Neural progenitor cell (in vitro differentiated cells): ENCODE measurements at places on chromosomes 11 and 22. TPM values are rescaled to one million over a fixed set of nuclear protein-coding genes. Genes with fewer than 3 reads are reported as not detected.
A peak's percentile ranks its signal among the peaks of the same experiment; 100 is the strongest.

DNA sequence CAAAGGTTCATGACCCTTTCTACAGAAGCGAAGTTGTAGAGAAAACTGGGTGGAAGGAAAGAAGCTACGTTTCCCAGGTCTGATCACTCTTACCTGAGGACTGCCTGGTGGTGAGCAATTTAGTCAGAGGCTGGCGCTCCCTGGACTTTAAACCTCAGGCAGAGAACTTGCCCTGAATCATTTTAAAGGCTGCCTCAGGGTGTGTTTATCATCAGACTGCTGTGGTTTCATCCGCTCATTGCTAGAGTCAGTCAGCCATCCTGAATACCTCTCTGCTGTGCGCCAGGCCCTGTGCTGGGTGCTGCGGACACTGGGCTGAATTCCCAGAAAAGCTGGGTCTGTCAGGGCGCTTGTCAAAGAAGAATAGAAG lies 2.7 kb downstream of the DTX4 start:
- peak overlapping the region; percentile 63 for H3K27ac ChIP-seq
- peaks cover 65% of the 10 kb centered on the region for H3K4me1 ChIP-seq
- peak overlapping the region; percentile 89 for H3K4me3 ChIP-seq
- no peak for DNase-seq
- H3K36me3 ChIP-seq = no peaks in the 10 kb centered on the region
- no peaks in the 10 kb centered on the region for H3K27me3 ChIP-seq

DNA sequence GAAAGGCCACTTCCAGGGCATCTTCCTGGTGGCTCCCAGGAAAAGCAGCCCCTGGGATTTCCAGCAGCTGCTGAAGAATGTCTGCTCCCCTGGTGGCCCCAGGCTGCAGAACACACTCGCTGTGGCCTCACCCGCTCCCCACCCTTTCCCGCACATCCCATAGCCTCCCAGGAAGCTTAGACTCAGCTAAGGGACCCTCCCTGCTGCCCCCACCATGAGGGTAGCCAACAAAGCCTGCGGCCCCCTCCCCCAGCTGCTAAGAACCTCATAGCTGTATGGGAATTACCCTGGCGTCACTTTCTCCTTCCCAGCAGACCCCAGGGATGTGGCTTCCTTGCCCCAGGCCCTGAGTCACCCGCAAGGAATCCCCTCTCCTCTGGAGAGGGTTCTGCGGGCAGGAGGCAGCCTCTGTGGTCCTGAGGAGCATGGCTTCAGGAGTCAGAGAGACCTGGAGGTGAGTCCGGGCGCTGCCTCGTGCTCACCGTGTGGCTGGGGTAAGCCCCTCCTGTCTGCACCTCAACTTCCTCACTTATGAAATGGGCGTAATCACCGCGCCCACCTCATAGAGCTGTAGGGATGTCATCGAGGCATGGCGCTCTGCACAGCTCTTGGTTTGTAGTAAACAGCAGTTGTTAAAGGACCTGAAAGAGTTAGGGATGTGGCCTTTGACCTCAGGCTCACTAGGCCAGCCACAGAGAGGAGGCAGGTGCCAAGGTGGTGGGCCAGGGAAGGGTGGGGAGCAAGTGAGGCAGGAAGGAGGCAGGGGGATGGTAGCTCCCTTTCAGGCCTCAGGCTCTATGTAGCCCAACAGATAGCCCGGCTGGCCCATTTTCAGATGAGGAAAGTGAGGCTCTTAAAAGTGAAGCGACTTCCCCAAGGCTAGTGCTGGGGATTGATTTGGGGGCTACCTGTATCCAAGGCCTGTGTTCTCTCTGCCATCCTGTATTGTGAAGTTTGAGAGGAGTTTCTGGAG lies 71.2 kb downstream of the LRRC32 start:
- no peak overlapping the region for H3K27ac ChIP-seq
- no peaks in the 10 kb centered on the region for H3K27me3 ChIP-seq
- DNase-seq = no peak
- no peak overlapping the region for H3K4me3 ChIP-seq

DNA sequence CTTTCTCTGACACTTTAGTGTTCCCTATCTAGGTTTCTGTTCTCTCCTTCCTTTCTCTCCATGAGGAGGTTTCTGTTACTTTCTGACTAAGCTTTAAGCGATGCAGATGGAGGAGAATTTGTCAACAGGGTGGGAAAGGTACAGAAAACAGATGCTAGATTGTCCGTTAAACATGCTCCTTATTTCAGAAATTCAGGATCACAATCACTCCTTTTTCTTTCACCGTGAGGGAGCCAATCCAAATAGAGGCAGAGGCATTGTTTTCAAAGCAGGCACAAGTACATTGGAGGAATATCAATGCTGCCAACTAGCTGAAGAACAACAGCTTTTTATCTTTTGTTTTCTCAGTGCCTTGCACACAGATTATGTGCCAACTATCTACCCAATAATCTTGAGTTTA lies 215.7 kb upstream of the FOLH1 start:
- no peak overlapping the region for H3K4me3 ChIP-seq
- no peak for DNase-seq
- H3K27me3 ChIP-seq = no peaks in the 10 kb centered on the region
- no peaks in the 10 kb centered on the region for H3K36me3 ChIP-seq
- no peak overlapping the region for H3K27ac ChIP-seq

DNA sequence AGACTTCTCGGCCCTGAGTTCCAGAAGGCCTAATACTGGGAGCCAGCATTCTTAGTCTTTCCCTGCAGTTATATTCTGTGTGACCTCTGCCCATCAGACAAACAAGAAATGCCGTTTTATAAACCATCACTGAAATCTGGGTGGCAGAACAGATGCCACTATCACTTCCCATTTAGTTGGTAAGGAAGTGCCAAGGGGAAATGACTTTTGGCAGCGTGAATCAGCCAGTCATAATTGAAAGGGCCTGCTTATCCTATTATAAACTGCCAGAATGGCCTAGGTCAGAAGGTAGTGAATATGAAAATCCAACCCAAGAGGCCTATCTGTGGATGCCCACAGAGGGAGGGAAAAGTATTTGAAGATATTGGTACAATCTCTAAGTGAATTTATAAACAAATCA lies 646.8 kb upstream of the CCDC90B start:
- H3K27ac ChIP-seq = no peak overlapping the region
- no peak for DNase-seq
- H3K4me3 ChIP-seq = no peak overlapping the region
- H3K36me3 ChIP-seq = no peaks in the 10 kb centered on the region
- H3K27me3 ChIP-seq = no peaks in the 10 kb centered on the region

Gene SAA2
- not detected in 2 replicates for total RNA-seq

Gene DMC1
- total RNA-seq = 20.0 and 22.8 TPM in 2 replicates

DNA sequence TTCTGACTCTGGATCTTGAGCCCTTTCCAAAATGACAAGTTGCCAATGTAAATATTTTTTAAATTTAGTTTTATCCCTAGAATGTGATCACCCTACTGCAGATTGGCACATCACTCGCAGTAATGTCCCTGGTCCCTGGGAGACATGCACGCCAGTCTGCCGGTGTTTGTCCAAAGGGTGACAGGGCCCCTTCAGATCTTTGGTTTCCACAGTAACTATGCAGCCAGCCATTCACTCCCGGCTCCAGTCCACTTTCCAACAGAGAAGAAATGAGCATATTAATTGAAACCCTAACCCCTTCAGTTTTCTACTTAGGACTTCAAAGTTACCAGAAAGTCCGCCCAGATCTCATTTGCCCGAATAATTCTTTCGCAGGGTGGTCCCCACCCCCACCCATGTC lies 25.8 kb upstream of the RASSF10 start:
- peaks cover 18% of the 10 kb centered on the region for H3K4me1 ChIP-seq
- no peak for DNase-seq
- H3K27ac ChIP-seq = no peak overlapping the region
- no peaks in the 10 kb centered on the region for H3K36me3 ChIP-seq
- H3K27me3 ChIP-seq = no peaks in the 10 kb centered on the region

- peaks cover 29% of the 10 kb centered on the region for H3K4me1 ChIP-seq
- DNase-seq = no peak
- H3K27me3 ChIP-seq = no peaks in the 10 kb centered on the region
- H3K4me3 ChIP-seq = no peak overlapping the region
- no peak overlapping the region for H3K27ac ChIP-seq
- no peaks in the 10 kb centered on the region for H3K36me3 ChIP-seq
Measured at GRCh38 chr22:32331918-32332725, 25.5 kb upstream of the RFPL3 start.

Gene TMEM121B
- total RNA-seq = 2.8 and 5.0 TPM in 2 replicates

Gene ZC3H12C
- total RNA-seq = 28.8 and 31.8 TPM in 2 replicates

DNA sequence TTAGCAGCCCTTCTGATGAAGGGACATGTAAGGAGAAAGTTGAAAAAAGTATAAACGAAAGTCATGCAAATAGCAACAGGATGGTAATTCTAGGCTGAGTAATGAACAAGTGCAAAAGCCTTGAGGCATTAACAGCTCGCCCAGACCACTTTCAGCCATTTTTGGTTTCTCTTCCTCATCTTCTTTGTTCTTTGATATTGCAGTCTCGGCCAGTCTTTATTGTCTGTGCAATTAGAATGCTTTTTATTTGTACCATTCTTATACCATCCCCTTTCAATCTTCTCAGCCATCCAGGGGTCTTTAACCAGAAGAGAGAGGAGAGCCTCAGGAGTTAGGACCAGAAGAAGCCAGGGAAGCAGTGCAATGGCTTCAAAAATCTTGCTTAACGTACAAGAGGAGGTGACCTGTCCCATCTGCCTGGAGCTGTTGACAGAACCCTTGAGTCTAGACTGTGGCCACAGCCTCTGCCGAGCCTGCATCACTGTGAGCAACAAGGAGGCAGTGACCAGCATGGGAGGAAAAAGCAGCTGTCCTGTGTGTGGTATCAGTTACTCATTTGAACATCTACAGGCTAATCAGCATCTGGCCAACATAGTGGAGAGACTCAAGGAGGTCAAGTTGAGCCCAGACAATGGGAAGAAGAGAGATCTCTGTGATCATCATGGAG lies 7.3 kb downstream of the TRIM34 start:
- no peak for DNase-seq
- no peaks in the 10 kb centered on the region for H3K36me3 ChIP-seq
- no peaks in the 10 kb centered on the region for H3K27me3 ChIP-seq
- no peaks in the 10 kb centered on the region for H3K4me1 ChIP-seq
- H3K4me3 ChIP-seq = no peak overlapping the region

GRCh38 chr11:79437278-79437980 lies 3.4 kb downstream of the TENM4 start:
- H3K4me3 ChIP-seq = peak overlapping the region; percentile 78

GRCh38 chr11:81869351-81870065 lies 864.2 kb downstream of the FAM181B start:
- peaks cover 6% of the 10 kb centered on the region for H3K4me1 ChIP-seq
- H3K4me3 ChIP-seq = no peak overlapping the region
- DNase-seq = no peak

Gene CELSR1
- total RNA-seq = 12.3 and 18.0 TPM in 2 replicates

Gene HORMAD2
- not detected in 2 replicates for total RNA-seq
